A549 treated with DMSO at 1 μM for 4 hours (cell line): ENCODE measurements at places on chromosomes 2 and 18. TPM values are rescaled to one million over a fixed set of nuclear protein-coding genes. Genes with fewer than 3 reads are reported as not detected.

The KIF1A gene
- total RNA-seq, result 0.62 to 0.84 TPM (median 0.78 TPM) in 5 replicates

The CYS1 gene
- total RNA-seq, result 0.65 to 1.7 TPM (median 1.4 TPM) in 5 replicates

The SCYGR4 gene
- not detected in 5 replicates for total RNA-seq

The CDKL4 gene
- total RNA-seq, result not detected in 5 replicates

The CREG2 gene
- total RNA-seq, result 3.5 to 10.0 TPM (median 8.7 TPM) in 5 replicates

The CHST9 gene
- total RNA-seq, result not detected in 5 replicates

The GALNT14 gene
- total RNA-seq, result 45.1 to 52.5 TPM (median 49.1 TPM) in 5 replicates

The CCDC74B gene
- total RNA-seq, result 6.1 to 7.5 TPM (median 6.6 TPM) in 5 replicates

The ANKRD62 gene
- not detected in 5 replicates for total RNA-seq

The LHCGR gene
- not detected in 5 replicates for total RNA-seq

The DUSP19 gene
- 0.41 to 1.1 TPM (median 0.61 TPM) in 5 replicates for total RNA-seq

The CYP26B1 gene
- total RNA-seq, result 12.2 to 15.5 TPM (median 14.9 TPM) in 5 replicates

The TMEM169 gene
- 0.40 to 0.91 TPM (median 0.63 TPM) in 5 replicates for total RNA-seq

The SPEG gene
- 5.8 to 8.1 TPM (median 6.6 TPM) in 5 replicates for total RNA-seq

The DRC1 gene
- total RNA-seq, result 0.14 to 0.29 TPM (median 0.21 TPM) in 5 replicates

The AUP1 gene
- 194 to 263 TPM (median 239 TPM) in 5 replicates for total RNA-seq

The CRYGB gene
- total RNA-seq, result not detected in 5 replicates

The C2orf78 gene
- not detected in 5 replicates for total RNA-seq

The RAX gene
- total RNA-seq, result not detected in 5 replicates

The GREB1L gene
- 1.7 to 3.9 TPM (median 2.2 TPM) in 5 replicates for total RNA-seq

The KYNU gene
- total RNA-seq, result 304 to 362 TPM (median 328 TPM) in 5 replicates

The CEP76 gene
- 6.4 to 9.2 TPM (median 8.4 TPM) in 5 replicates for total RNA-seq

The ALK gene
- 0.04 TPM in 1 of 5 replicates, not detected in the others for total RNA-seq

The CTAGE1 gene
- total RNA-seq, result not detected in 5 replicates

The RAB31 gene
- total RNA-seq, result 25.5 to 35.5 TPM (median 32.2 TPM) in 5 replicates

The ST8SIA3 gene
- total RNA-seq, result not detected in 5 replicates

The CD302 gene
- 2.0 to 2.8 TPM (median 2.4 TPM) in 5 replicates for total RNA-seq

The VSNL1 gene
- not detected in 5 replicates for total RNA-seq

The CYTIP gene
- total RNA-seq, result not detected in 5 replicates

The ANKRD30BL gene
- not detected in 5 replicates for total RNA-seq

The SH3BP4 gene
- total RNA-seq, result 33.2 to 34.7 TPM (median 33.9 TPM) in 5 replicates

The POTEI gene
- 0.01 TPM in 1 of 5 replicates, not detected in the others for total RNA-seq

The MGAT4A gene
- 0.78 to 1.7 TPM (median 1.3 TPM) in 5 replicates for total RNA-seq

The ADGRF3 gene
- 0.03 to 0.13 TPM (median 0.10 TPM) in 5 replicates for total RNA-seq

The MAPRE3 gene
- 12.2 to 14.1 TPM (median 12.4 TPM) in 5 replicates for total RNA-seq

The CCDC93 gene
- 13.2 to 17.8 TPM (median 14.7 TPM) in 5 replicates for total RNA-seq

The TXNDC2 gene
- total RNA-seq, result 0.05 to 0.38 TPM (median 0.17 TPM) in 5 replicates

The CXCR1 gene
- total RNA-seq, result not detected in 5 replicates

The TSPYL6 gene
- total RNA-seq, result not detected in 5 replicates

The CCL20 gene
- 2.3 to 7.2 TPM (median 3.2 TPM) in 5 replicates for total RNA-seq

The ADRA2B gene
- 0.03 to 0.09 TPM (median 0.08 TPM) in 4 of 5 replicates, not detected in the other for total RNA-seq

The GNLY gene
- 0.54 TPM in 1 of 5 replicates, not detected in the others for total RNA-seq
